ENCODE measurements at places on chromosomes 12 and 14.

GRCh38 chr14:31243860-31244259 is 36.3 kb upstream of the HECTD1 start:
- DNase-seq: no peak

DNA sequence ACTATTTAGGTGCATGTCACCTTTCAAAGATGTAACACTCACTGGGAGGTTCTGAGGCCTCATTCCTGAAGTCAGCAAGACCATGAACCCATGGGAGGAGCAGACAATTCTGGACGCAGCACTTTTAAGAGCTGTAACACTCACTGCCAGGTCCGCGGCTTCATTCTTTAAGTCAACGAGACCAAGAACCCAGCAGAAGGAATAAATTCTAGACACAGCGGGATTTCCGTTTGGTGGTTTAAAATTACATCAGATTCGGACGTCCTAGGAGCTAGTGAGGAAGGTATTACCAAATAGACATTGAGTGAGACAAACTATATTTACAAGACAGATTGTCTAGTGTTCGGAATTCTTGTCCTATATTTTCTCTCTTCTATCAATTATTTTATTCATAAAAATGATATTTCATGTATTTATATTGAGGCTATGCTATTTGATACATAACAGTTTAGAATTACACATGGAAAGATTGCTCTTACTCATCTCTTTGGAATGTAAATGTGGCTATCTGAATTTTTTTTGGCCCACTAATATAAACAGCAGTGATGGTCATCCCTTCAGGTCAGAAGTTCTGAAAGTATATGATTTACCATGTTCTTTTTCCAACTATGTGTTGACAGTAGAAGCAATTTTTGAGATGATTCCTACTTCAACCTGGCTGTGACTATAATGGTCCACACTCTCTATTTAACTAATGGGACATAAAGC is 1973.0 kb upstream of the FLRT2 start:
- no peak for DNase-seq

DNA sequence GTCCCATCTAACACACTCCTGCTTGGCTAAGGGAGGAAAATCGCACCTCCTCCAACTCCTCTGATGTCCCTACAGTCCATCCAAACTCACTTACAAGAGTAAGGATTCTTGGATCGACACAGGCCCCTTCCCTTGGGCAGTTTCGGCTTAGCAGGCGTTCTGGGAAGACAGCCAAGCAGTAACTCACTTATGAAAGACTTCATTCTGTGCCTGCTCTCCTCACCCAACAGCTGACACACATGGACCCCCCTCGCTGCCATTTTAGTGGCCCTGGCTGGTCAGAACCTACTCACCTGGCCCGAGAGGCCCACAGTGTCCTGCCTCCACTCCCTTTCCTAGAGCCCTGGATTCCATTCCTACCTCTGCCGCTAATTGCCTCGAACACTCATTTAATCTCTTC is 52.3 kb upstream of the BCL2L14 start:
- no peak for DNase-seq

- no peak for DNase-seq
Observed at GRCh38 chr12:73514672-73515071, 1023.0 kb upstream of the ATXN7L3B start.

All from activated CD4-positive, alpha-beta memory T cell treated with anti-CD3 and anti-CD28 coated beads, Interleukin-2, amount 10 ng/mL, durations not matched to agents 7 days and 5 days (primary cell).